ENCODE measurements at places on chromosomes 7 and 10.

DNA sequence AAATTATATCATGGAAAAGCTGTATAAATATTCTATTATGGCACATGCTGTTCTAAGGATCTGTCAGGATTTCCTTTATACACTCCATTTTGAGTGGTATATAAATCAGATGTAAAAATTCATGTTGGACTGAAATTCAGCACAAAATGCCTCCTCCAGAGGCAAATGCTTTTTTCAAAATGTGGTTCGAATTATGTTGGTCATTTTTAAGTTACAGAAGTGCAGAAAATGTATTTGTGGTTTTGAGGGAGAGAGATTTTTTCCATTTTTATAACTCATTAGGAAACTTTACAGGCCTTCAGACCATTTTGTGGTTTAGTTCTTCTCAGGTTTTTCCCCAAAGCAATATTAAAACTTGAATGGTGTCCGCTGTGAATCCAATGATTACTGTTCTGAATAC, 2.9 kb downstream of the PPP1R3A start:
- no peak for DNase-seq

DNA sequence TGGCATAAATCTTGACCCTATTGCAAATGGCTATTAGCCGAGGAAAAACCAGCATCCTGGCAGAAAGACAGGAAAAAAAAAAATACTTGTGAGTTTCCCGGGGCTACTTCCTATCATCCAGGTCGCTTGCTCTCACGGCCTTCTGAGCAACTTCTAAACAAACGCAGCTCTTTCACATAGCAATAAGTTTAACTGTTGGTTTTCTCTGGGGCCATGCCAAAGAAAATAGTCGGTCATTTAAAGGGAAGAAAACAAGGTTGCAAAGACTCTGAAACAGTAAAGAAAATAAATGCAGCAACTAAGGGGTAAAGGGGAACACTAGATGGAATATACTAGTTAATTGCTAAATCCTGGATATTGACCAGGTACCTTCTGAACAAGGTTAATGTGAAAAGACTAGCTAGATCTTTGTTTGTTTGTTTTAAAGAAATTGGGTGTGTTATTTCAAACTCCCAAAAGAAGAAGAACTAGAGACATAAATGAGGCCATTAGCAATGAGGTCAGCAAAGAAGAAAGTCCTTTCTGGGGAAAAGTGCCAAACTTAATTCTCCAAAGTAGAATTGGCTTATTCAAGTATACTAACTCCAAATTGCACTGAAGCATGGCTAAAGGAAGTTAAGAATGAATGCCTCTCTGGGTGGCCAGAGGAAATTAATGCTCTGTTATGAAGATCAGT, 54.2 kb downstream of the SLC39A12 start:
- peak; percentile 57 for DNase-seq

GRCh38 chr10:113441220-113441619, 111.6 kb upstream of the HABP2 start:
- no peak for DNase-seq

GRCh38 chr7:70579397-70580097, 552.4 kb upstream of the GALNT17 start:
- no peak for DNase-seq

GRCh38 chr10:78972947-78973900, 95.5 kb upstream of the ZMIZ1 start:
- peak; percentile 96 for DNase-seq

Measured in SJSA1 (cell line).